ENCODE measurements at places on chromosomes 16 and 17.

GRCh38 chr17:49511810-49512209 is 16.7 kb downstream of the NGFR start:
- DNase-seq, result no peak

DNA sequence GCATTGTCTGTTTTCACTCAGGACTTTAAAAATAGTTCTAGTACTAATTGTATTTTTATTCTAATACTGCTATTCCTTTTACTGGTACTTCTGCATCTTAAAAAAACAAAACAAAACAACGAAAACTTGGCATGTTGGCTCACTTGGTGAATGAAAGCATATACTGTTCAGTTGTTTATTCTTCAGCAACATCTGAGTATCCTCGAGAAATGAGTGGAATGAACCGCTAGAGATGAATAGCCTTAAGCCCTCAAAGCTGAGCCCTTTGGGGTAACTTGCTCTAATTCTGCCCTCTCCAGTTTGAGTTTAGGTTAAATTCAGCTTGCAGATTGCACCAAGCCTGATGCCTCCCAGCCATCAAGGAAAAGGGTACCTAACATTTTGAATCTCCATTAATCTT is 126.5 kb downstream of the WWOX start:
- DNase-seq, result no peak

DNA sequence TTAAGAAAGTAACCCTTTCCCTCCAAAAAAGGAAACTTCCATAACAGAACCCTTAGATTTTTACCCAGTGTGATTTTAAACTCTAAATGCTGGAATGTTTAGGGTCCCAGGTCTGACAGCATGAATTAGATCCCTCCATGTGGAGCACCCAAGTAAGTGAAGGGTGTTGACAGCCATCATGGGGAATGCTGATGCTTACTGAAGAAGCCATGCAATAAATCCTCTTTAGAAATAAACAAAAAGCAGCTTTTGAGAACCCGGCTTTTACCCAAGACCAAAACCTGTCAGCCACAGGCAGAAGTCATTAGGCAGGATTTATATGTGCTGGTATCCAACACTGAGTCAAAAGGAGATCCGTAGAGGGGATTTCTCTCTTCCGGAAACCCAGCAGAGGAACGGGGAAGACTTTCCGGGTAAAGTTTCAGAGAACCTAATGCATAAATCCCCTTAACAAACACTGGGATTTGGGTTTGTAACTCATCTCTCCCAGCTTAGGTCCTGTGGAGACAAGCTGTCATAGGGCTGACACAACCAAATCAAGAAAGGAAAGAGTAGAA is 287.5 kb downstream of the IRX3 start:
- no peak for DNase-seq

DNA sequence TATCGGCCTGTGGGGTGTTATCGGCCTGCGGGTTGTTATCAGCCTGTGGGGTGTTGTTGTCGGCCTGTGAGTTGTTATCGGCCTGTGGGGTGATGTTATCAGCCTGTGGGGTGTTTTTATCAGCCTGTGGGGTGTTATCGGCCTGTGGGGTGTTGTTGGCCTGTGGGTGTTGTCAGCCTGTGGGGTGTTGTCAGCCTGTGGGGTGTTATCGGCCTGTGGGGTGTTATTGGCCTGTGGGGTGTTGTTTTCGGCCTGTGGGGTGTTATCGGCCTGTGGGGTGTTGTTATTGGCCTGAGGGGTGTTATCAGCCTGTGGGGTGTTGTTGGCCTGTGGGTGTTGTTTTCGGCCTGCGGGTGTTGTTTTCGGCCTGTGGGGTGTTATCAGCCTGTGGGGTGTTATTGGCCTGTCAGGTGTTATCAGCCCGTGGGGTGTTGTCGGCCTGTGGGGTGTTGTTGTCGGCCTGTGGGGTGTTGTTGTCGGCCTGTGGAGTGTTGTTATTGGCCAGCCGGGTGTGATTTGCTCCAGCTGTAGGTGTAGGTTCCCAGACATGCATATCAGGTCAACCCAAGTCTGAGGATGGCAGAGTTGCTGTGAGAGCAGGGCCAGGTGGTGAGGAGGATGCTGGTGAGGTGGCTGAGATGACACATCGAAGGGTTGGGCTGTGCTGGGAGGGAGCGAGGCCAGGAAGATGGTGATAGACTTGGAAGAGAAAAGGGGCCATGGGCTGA is 7.1 kb downstream of the TRARG1 start:
- DNase-seq, result no peak

- no peak for DNase-seq
These were observed 3.4 kb downstream of the HROB start for GRCh38 chr17:44144966-44145739.

DNA sequence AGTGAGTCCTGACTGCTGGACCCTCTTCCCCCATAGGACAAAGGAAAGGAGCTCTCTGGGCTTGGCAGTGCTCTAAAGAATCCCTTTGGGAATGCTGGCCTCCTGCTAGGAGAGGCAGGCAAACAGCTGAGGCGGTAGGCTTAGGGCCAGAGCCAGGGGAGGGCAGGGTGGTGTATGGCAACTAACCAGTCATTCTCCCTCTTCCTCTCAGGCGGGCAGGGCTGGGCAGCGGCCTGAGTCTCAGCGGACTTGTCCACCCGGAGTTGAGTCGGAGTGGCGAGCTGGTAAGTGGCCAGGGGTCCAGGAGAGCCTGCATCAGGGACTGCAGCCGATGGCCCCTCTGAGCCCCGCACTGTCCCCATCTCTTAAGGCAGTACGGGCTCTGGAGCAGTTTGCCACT is 4.4 kb downstream of the ACADVL start:
- no peak for DNase-seq

DNA sequence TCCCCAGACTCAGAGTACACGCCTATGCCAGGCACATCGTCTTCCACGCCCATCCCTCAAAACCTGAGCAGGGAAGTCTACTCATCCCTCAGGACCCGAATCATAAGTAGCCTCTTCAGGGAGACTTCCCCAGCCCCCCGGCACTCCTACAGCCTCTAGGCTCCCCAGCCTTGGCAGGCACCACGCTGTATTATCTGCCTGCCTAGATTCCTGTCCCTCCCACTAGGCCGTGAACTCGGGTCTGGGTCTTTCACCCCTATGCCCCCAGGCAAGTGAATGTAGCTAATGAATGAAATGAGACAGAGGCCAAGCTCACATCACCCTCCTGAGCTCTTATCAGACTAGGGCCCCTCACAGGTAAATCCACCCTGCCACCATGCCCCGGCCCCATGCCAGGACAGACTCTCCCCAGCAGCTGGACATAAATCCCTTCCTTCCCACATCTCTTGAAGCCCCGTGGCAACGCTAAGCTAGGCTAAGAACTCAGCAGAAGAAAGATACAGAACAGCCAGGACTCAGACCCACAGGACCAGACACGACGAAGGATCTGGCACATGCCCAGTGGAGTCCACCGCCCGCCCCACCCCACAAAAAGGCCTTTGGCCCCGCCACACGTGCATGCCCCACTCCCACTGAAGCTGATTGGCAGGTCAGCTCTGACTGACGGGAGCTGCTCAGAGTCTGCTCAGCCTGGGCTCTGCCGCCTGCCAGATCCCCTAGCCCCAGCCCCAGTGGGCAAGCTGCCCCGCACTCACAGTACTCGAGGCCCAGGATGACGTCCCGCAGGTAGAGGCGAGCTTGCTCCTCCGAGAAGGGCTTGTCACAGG is 13.0 kb downstream of the CAMKK1 start:
- DNase-seq, result no peak

- no peak for DNase-seq
These were observed 83.4 kb downstream of the TNFRSF13B start for GRCh38 chr17:16888413-16889087.

- DNase-seq, result peak; percentile 52
These were observed 3.7 kb upstream of the CNP start for GRCh38 chr17:41962768-41963434.

DNA sequence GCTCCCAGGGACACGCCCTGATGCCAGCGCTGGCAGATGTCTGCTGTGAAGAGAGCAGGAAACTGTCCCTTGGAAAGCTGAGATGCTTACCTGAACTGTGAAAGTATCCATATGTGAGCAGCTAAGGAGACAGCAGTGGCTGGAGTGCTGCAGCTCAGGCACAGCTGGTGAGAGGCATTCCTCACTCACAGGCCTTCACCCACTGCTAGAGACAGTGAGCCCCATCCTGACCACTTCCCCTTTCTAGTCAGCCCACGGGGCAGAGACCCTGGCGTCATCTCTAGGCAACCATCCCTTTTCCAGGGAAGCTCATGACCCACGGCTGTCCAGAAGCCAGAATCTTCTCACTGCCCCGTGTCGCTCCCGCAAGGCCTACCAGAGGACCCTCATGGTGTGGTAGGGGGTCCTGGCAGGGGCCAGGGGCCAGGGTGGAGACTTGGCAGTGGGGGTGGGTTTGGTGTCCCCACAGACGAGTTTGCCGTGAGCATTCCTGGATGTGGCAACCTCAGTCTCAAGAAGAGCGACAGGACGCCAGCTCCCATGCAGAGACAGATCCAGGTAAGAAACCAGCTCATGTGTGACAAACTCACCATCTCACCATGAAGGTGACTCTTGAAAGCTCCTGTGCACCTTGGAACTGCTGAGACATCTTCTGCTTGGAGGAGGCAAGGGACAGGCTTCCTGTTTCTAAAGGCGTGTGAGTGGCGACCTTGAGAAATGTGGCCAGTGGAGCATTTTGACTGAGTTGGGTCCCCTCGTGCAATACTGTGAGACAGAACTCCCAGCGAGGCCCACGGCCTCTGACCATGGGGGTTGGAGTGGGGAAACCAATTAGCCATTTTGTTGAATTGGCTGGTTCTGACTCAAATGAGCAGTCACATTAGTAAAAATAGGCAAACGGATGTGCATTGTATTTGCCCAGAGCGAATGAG is at the start of gene SCIMP:
SCIMP (minus strand) TSS at position 216 of the 932 bp plus-strand sequence; CDS start at position 111, 105 bp downstream.
- no peak for DNase-seq

GRCh38 chr17:65601881-65602280 is 40.4 kb upstream of the AXIN2 start:
- no peak for DNase-seq

GRCh38 chr17:48576479-48577309 is 1.5 kb downstream of the HOXB4 start:
- no peak for DNase-seq

DNA sequence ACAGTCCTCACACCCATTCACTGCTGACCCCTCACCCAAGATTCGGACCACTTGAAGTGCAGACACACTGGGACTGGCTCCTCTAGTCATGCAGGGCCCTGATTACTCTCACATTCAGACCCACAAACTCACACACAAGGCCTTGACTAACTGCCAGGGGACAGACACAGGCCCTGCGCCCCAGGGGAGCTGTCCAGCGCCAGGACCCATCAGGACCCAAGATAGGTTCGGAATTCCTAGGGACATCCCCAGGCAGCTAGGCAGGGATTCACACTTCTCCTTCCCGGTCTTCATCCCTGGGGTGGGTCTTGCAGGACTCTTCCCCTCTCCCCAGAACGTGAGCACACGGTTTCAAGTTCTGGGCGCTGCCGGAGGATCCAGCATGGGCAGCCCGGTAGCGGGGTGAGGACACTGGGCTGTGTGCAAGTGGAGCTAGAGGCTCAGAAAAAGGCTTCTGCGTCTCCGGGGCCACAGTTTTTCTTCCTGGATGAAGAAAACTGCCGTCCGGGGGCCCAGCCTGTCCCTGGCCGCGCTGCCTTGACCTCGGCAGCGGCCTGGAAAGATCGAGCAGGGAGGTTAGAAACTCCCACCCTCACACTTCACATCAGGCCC is 1.6 kb downstream of the SEZ6 start:
- DNase-seq, result no peak

- no peak for DNase-seq
These were observed 13.9 kb downstream of the CNEP1R1 start for GRCh38 chr16:50038756-50039529.

- DNase-seq, result no peak
These were observed 146.3 kb downstream of the CMIP start for GRCh38 chr16:81590714-81591544.

DNA sequence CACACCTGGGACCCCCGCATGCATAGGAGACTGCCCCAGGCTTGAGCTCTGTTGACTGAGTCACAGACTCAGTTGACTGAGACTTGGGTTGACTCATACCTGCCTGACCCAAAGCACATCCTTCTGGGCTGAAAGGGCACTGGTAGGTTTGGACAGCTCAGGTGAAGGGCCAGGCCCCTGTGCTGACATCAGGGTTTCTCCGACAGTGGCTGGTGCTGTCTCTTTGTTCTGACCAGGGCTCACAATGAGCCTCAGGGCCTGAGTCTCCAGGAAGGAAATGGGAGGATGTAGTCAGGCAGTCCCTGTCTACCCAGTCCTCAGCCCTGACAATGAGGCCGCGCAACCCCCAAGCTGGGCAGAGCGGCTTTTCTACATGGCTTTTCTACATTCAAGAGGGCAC is 6.5 kb downstream of the SPNS2 start:
- DNase-seq, result no peak

DNA sequence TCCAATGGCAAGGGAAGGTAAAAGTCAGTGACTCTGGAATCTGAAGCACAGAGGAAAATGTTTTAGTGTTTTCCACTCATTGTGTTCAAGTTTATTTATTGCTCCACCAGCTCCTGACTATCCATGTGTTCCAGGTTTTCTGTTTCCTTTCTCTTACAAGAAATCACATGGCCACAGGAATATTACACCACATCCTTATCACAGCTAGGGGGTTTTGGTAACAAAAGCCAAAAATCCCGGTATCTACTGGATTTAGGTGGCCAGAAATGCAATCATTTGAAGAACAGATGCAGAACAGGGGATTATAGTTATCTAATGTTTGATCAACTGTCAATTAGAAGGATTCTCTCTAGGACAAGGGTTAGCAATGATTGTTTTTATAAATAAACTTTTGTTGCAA is 47.9 kb downstream of the STH start:
- DNase-seq, result no peak

DNA sequence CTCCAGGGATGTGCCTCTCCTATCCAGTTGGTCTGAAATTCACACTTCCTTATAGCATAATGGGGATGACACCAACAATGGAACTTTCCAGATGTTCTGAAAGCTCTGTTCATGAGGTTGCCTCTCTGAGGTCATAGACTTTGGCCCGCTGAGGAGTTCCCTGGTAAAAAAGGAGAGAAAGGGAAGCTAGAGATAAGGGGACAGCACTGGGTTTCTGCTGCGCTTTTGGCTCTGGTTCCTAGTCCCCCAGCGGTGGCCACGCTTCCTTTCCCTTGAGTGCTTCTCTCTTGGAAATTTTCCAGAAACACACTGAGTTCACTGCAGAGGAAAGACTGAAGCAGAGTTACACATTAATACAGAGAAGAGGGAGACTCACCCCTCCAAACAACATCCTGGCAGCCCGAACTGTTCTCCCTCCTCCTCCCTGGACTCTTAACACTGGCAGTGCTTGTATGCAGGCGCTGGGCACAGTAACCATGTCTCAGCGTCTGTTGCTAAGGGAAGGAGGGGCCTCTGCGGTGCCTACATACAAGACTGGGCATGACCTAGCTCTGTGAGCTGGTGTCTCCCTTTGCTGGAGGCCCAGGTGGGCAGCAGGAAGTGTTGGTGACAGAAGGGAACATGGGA is at the start of gene DNAH3:
DNAH3 (minus strand) TSS at position 472 of the 627 bp plus-strand sequence. CDS start 527 bp downstream, outside the sequence.
- DNase-seq, result no peak

- DNase-seq, result peak; percentile 92
These were observed at the start of gene DUSP14 for GRCh38 chr17:37489197-37490001. DUSP14 (plus strand) TSS chr17:37489891; CDS start chr17:37512273, 22,382 bp downstream.

Measured in NCI-H1930 (cell line).